ENCODE measurements at places on chromosomes 2 and 18.
A peak's percentile ranks its signal among the peaks of the same experiment; 100 is the strongest.

- no peak for DNase-seq
Measured at GRCh38 chr18:48836806-48837615, 113.8 kb downstream of the SMAD7 start.

- DNase-seq = peak; percentile 96
Measured at GRCh38 chr2:224837558-224837957, 121.4 kb upstream of the CCDC195 start.

- DNase-seq = no peak
Measured at GRCh38 chr2:84201158-84201557, 257.9 kb downstream of the SUCLG1 start.

DNA sequence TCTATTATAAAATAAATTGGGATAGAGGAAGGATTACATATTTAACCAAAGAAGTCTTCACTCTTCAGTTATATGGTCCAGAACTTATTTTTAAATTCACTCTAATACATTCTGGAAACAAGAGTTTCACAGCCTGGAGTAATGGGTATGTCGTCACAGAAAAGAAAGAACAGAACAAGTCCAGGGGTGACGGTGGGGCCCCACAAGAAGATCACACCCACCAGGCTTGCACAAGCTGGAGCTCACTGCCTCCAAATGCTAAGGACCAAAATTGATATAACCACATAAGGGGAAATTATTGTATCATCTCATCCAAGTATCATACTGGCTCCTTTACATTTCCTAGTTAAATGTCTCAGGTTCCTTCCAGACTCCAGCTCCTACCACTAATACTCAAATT, 11.3 kb downstream of the LRPPRC start:
- DNase-seq = no peak

GRCh38 chr2:40877734-40878288, 425.9 kb upstream of the SLC8A1 start:
- DNase-seq = peak; percentile 41

- no peak for DNase-seq
Measured at GRCh38 chr2:215898363-215898762, 115.0 kb downstream of the MREG start.

DNA sequence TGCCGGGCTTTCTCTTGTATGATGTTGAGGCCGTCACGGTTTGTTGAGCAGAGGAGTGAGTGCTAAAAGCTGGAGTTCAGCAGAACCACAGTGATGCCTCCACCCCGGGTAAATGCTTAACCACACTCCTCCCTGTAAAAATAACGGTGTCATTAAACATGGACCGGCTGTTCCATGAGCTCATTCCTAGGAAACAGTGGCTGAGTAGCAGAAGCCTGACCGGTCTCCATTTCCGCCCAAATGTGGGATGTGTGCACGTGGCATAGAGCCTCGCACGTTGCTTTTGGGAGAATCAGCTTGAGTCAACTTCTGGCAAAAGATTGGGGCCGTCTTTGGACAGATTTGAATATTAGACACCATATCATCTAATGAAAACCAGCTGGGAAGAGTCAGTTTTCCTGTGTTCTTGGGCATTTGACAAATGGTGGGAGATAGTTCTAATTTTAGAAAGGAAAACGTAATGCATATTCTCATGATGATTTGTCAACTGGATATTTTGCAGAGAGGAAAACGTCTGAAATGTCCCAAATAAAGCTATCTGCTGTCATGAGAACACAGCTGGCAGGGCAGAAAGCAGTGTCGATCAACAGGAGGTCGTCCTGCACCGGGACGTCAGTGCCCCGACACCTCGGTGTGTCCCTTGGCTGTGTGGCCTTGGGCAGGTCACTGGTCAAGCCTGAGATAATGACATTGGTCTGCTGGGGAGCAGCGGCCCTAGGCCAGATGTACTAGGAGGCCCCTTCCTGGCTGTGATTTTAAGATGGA, 42.4 kb downstream of the LRRFIP1 start:
- peak; percentile 86 for DNase-seq

GRCh38 chr2:102489646-102490045, 16.6 kb downstream of the SLC9A4 start:
- no peak for DNase-seq

GRCh38 chr2:27412419-27413152, 3.2 kb upstream of the PPM1G start:
- no peak for DNase-seq

GRCh38 chr2:226313060-226313459, 486.6 kb downstream of the IRS1 start:
- no peak for DNase-seq

GRCh38 chr18:31837879-31838278, 77.2 kb upstream of the SLC25A52 start:
- DNase-seq = no peak

- DNase-seq = no peak
Measured at GRCh38 chr2:16121986-16122390, 181.6 kb downstream of the MYCN start.

GRCh38 chr2:102321941-102322719, 10.8 kb downstream of the IL1RL1 start:
- no peak for DNase-seq

DNA sequence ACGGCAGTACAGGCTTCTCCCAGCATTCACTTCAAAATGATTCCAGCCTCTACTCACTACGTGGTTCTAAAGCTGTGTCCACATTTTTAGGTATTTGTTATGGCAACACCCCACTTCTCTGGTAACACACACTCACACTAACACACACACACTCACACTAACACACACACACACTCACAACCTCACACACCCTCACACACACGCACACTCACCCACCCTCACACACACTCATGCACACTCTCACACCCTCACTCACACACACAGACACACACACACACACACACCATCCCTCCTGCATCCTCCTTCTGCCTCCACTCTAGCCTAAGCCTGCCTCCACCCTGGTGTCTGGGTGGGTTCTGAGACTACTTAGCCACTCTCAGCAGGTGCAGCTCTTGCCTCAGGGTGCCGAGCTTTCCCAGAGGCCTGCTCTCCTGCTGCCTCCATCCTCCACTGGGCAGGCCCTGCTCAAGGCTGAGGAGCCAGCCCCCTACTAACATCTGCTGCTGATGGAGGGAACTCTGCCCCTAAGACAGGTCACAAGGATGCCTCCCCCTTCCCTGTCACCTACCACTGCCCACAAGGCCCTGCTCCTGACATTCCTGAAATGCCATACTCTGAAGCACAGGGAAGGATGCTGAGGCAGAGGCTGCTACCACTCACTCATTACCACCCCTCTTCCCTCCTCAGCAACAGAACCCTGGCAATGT, 63.9 kb downstream of the NCAPH start:
- DNase-seq = no peak

DNA sequence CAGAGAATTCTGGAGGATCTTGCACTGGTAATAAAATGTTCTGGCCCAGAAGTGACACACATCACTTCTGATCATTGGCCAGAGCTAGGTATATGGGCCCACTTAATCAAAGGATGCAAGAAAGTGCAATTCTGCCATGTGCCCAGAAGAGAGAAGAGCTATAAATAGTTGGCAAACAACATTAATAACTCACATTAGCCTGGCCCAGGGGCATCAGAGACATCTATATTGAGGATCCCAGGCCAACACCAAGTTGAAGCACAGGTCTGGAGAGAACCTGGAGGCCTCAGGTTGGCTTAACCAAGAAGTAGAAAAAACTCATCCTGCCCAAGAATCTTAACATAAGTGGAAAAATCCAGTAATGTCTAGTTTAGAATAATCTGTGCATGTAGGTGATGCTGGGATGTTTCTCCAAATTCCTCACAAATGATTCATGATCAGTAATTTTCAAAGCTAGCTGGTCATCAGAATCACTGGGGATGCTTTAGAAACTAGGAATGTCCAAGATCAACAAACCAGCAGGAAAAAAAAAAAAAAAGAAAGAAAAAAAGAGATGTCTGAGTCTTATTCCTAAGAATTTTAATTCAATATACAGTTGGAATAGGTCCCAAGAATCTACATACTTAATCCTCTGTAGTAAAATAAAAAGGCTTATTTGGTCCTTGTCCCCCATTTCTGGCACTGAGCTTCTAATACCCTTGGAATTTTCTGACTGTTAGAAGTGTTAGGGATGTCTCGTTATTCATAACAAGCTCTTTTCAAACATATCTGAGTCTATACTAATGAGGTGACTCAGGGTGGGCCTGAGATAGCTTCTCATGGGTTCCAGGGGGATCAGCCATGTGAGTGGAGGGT, 35.0 kb upstream of the EVA1A start:
- peak; percentile 95 for DNase-seq

DNA sequence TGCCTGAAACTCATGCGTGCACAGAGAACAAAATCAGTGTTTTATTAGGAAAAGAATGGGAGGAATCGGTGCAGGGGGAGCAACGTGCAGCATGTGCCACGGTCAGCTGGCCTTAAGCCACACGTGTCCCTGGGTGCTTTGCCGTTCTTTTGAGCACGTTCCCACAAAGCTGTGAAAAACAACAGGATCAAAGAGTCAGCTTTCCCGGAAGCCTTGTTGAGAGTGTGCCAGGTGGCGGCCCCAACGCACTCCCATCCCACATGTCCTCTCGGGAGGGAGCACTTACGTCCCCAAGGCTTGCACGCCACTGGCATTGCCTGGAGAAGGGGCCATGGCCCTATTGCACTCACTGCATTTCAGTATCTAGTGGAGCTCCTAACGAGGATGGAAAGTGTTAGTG, 511.2 kb downstream of the EIPR1 start:
- DNase-seq = no peak

DNA sequence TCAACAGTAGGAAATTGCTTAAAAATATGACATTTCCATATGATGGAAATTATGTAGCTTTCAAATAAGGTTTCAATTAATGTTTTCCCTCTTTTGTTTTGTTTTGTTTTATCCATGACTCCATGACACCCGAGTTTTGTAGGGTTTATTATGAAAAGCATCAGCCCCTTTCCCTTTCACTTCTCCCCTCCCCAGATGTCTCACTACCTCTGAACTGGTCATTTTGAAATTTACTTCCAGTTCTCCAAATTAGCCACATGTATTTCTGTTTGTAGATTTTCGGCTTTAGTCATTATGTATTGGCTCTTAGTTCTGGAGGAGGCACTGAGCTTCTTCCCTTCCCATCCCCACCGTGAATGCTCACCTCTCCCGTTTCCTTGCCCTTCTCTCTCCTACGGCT, 18.6 kb upstream of the VPS4B start:
- DNase-seq = no peak

- DNase-seq = peak; percentile 92
Measured at GRCh38 chr18:29501952-29502351, 1325.0 kb upstream of the CDH2 start.

DNA sequence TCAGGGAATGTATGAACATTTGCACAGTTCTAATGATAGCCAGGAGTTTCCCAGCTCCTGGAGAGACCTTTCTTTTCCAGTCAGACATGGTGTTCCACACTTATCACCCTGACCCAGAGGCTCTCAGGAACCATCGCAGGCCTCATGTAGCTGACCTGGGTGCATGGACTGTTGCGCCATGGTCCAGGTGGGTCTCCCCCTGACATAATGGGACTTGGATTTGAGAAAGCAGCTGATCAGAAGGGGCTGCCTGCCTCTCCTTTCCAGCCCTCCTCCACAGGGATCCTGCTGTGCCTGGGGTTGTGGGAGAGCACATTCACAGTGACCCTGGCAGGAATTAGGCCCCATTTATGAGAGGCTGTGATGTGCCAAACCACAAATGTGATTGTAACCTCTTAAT, 133.4 kb upstream of the ALPP start:
- no peak for DNase-seq

GRCh38 chr2:174611006-174611405, 13.4 kb upstream of the WIPF1 start:
- no peak for DNase-seq

DNA sequence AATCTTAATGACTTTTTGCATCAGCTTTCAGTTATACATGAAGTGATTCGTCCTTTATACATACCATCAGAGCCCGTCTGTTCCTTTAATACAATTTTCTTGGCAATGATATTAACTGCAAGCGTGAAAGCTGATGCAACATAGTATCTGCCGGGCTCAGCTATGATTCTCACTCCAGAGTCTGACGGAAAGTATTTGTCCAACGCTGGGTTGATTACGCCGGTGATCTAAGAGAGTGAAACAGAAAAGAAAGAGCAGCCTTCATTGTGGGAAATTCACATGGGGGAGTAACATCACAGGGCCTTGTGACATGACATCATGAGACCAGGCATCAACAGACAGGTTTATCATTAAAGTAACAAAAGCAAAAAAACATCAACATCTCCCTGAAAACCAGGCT, 6.2 kb downstream of the ODC1 start:
- DNase-seq = no peak

DNA sequence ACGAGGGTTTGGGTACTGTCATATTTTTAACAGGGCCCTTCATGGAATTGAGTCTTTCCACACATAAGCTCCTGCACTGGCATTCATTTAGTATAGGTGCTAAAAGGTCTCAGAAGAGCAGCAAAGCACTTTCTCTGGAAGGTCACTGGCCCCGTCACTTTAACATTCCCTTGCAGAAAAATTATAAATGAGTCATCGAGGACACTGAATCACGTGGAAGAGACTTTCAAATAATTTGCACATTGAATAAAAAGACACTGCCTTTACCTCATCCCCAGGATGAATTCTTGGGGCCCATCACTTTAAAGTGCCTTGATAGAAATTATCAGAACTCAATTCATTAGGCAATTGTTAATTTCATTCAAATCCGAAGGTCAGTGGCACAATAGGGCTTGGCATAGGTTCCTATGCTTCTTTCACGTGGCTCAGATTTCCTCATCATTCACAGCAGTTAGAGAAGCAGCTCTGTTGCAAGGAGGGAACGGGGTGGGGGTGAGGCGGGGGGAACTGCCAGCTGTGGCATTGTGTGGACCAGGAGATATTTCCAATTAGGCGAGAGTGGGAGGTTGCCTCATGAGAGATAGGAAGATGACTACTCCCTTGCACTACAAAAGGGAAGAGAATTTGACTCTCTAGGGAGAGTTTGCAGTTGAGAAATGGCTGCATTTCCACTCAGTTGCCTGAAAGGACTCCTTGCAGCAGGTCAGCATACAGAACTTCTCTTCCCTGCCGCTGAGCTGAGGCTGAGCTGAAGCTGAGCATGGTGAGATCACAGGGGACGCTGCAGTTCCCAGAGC, 86.3 kb upstream of the NPAS2 start:
- DNase-seq = peak; percentile 76

GRCh38 chr2:69013142-69013839, at the start of gene ANTXR1:
TSS of gene ANTXR1 (plus strand) at chr2:69013179. CDS start at chr2:69013500, 321 bp downstream.
- peak; percentile 86 for DNase-seq

DNA sequence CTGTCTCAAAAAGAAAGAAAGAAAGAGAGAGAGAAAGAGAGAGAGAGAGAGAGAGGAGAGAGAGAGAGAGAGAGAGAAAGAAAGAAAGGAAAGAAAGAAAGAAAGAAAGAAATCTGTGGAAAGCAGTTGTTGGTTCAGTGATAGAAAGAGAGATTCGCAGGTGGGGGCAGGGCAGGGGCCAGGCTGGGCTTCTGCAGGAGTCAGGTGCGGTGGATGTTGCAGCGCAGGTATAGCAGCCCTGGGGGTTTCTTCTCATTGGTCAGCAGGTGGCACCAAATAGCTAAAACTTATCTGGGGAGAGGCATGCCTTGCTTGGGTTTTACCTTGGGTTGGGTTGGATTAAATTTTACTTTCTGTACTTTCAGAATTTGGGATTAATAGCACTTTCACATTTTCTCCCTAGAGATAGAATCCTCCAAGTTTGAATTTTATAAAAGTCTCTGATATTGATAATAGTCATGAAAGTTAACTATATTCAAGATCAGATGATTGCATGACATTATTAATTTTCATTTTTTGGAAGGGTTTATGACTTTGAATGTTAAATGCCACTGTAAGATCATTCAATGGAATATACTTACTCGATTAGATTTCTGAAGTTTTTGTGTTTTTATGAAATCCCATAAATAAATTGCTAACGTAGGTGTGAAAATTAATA, 66.6 kb downstream of the SPTBN1 start:
- DNase-seq = peak; percentile 73
